Epithelial cell of esophagus (primary cell): ENCODE measurements at places on chromosomes 2 and 18.

DNA sequence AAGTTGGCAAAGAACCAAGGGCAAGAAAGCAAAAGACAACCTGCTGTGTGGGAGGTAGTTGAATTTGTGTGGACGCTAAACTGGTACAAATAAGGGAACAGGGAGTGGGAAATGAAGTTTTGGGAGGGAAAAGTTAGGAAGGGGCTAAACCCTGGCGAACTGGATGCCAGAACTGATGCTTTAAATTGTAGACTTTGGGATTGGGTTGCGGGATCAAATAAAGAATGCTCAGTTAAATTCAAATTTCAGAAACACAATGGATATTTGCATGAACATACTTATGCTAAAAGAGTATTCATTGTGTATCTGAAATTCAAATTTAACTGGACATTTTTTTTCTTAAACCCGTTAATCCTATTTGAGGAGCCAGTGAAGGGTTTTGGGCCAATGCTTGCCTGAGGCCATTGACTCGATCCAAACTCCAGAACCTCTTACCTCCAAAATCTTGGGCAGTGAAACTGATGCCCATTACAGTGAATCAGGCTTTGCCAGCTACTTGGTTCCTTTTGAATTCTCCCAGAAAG is 44.2 kb upstream of the YWHAQ start:
- no peak for DNase-seq

DNA sequence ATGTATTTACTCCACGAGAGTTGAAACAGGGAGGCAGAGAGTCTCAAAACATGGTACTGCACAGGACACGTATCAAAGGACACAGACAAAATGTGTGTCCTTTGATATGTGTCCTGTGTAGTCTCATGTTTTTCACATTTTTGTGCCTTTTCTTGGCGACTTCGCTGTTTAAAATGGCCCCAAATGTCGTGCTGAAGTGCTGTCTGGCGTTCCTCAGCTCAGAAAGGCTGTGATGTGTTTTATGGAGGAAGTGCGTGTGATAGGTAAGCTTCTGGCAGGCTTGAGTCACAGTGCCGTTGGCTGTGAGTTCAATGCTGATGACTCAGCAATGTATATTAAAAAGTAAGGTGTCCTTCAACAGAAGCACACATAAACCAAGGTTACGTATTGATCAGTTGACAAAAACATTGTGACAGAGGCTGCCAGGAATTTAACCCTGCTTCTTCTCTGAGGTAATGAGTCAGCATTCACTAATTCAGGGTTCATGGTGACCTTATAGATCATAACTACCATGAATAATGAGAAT is 78.2 kb downstream of the DYSF start:
- DNase-seq: peak; percentile 90

DNA sequence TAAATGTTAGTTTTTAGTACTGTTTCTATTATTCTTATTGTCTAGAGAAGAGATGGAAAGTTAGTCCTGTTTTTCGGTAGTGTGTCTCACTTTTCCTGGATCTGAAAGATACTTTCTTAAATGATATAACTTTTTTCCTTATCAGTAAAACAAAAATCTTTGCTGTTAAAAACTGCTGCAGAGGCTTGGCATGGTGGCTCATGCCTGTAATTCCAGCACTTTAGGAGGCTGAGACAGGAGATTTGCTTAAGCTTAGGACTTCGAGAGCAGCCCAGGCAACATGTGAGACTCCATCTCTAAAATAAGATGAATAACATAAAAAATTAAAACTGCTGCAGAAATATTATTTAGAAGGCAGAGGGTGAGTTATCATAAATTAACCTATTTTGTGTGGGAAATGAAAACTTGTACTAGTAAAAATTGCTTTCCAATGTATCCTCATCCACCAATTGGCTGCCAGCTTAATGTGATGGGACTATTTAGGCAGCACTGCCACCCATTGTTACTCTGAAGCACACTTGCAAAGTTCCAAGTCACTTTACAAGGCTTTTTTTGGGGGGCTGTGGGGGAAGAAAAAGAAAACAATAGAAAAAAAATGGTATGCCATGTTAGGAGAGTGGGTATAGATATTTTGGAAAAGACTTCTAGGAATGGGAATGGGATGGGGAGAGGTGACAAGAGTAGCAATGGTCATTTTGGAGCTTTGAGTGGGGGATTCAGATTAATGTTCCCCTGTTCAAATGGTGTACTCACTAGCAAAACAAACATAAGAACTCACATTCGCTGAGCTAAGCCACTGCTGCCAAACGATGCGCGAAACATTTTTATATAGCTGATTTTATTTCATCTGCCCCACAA is 62.7 kb downstream of the MEIS1 start:
- no peak for DNase-seq

DNA sequence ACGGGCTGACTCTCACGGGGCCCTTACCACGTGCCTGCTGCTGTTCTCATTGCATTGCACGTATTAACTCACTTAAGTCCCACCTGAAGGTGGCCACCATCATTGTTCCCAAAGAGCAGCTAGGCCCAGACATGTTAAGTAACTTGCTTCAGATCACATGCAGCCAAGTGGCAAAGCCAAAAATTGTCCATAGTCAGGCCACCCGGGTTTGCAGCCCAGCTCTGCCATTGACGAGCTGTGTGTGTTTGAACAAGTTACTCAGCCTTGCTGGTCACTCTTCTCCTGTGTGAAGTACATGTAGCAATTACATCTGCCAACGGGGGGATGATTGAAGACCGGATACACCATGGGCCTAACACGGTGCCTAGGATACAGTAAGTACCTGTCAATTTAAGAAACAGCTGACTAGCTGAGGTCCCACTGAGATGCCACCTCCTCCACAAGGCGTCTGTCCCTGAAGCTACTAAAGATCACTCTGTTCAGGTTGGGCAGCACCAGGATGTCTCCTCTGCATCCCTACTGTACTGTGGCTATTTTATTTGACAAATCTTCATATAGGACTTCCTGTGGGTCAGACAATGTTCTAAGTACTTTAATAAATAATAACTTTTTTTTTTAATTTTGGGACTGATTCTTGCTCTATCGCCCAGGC is 154.2 kb upstream of the MYCN start:
- no peak for DNase-seq

- peak; percentile 12 for DNase-seq
These were observed 146.5 kb downstream of the SH3BP4 start for GRCh38 chr2:235098269-235098668.

- peak; percentile 88 for DNase-seq
These were observed 31.2 kb downstream of the KIF3C start for GRCh38 chr2:25951071-25951547.

DNA sequence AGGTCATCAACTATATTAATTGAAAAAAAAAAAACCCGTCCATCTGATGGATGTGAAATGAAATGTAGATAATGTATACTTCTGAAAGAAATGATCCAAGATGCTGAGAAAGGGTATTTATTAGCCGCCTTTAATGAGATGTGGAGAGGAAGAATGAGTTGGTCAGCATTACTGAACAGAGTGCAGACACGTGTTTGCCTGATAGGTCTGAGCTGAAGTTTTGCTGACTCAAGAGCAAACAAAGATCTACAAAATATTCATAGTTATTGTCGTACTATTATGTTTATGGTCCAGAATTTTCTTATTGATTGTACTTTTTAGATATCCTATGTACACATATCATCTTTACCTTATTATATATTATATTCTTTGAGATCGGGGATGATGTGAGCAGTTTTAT is 235.3 kb downstream of the RDH14 start:
- no peak for DNase-seq

DNA sequence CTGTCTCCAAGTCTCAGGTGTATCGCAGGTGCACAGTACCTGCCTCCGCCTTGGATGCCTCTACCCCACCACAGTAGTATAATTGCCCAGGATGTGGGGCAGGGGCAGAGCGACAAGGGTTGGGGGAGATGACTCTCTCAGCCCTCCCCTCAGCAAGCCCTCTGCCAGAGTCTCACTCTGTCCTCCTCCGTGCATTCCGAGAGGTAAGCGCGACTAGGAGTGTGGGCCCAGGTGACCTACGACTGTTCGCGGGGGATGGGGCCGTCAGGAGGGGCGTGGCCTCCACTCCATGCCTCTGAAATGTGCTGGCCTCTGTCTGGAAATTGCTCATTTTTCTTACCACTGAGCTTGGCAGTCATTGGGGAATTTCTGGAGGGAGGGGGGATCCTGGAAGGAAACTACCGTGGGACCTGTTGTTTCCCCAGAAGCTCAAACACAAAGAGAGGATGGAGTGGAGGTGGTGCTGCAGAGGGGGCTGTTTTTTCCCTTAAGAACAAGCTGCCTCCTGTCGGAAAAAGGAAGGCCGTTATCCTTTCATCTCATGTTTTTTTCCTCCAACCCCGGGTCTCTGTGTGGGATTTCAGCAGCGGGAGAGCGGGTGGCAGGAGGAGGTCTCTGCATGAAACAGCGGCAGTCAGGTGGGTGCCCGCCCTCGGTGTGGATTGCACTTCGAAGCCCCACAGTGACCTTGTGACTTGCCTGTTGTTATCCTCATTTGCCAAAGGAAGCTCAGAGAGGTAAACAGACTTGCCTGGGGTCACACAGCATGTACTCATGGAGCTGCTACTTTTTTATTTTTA is 13.0 kb upstream of the RALB start:
- DNase-seq: peak; percentile 84

DNA sequence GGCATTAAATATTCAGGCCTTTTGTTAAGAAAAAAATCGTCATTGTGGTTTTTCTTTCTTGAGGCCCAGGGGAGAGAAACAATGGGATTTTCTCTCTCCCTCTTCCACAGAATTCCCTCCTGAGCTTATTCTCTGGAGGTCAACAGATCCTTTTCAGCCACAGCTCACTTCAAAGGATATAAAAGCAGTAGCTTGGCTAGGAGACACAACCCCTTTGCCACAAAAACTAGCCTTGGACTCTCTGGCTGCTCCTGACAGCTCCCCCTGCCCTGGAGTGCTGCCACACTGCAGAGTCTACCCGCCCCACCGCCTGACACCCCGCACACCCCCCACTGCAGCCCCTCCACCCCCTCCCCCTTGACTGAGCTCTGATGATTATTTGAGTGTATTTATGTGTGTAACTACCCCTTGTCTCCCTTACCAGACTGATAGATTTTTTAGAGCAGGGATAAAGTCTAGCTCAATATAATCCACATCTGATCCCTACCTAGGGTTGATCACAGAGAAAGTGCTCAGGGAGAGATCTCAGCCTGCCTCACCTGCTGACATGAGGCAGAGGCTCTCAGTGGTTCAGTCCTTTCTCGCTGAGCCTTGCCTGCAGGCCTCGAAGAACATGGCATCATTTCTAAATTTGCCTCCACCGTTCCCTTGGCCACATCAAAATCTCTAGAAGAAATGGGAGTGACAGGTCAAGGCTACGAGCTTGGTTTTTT is 132.2 kb upstream of the SP5 start:
- no peak for DNase-seq

DNA sequence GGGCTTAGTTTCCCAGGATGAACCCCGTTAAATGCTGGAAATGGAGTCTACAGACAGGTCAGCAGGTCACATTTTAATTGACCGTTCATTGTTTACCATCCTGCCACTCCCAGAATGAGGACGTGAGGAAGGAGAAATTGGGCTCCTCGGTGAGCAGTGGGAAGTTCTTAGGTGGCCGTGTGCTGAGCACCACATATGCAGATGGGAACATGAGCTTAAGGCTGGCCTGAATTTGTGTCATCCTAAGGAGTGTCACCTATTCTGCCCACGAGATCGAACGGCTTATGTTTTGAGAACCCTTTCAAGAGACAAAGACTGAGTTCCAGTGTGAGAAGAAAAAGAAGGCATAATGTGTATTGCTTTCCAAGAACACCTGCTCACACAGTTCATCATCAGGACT is 234.4 kb upstream of the PXDN start:
- no peak for DNase-seq

DNA sequence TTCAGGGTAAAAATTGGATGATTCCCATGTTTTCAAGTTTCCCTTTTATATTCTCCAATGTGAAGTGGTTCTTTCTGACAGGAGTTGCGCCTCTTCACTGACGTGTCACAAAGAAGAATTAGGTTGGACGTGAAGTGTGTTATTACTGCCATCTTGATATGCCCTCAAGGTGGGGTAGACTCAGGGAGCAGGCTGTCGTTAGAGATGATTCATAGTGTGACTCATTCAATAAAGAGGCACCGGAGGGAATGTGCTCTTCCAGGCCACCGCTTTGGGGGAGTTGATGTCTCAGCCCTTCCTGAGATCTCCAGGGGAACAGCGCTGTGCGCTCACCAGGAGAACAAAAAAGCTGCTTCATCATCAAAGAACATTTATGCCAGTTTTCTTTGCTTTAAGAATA is 3.6 kb upstream of the DGKD start:
- peak; percentile 95 for DNase-seq

DNA sequence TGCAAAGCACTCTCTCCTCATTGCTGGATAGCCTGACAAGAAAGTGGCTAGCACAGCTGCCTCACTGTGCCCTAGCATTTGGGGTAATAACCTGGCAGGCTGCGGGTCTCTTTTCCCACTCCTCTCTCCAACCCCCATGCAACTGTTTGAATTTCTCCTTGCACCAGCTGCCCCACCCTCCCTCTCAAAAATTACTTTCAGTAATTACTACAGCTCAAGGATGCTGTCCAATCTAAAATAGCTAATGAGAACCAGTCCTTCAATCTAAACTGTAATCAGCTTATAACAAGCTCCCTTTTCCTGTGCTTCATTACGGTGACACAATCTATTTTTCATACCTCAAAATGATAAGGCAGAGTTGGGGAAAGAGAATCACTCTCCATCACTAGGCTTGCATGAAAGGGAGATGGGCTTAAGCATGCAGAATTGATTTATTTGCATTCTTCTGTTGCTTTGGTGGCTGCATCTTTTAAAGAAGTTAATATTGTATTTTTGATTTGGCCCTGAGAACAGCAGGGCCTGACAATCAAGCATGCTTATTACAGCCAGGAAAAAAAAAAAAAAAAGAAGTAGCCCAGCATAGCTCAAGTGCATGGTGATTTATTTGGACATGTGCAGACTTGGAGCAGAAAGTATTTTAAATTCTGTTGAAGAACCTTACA is 881.8 kb downstream of the SLC4A3 start:
- no peak for DNase-seq

GRCh38 chr2:56170504-56170903 is 13.3 kb upstream of the CCDC85A start:
- DNase-seq: no peak

GRCh38 chr2:212021947-212022346 is 516.7 kb downstream of the ERBB4 start:
- DNase-seq: peak; percentile 71
